T-helper 9 cell (primary cell): ENCODE measurements at places on chromosomes 7 and 10.

DNA sequence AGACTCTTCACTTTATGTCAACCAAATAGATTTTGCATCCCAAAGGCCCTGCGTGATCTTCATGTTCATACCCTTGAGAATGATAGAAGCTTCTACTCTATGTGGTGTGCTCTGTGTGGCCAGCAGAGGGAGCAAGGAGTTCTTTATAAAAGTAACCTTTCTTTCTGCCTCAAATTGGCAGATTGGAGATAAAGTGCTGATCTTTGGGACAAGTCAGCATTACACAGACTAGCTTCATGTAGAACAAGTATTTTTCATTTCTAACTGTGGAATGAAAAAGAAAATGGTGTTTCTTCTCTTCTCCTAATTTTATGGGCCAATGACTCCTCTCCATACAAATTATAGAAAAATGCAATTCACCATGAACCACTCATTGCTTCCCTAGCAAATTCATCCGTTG lies 1214.1 kb downstream of the SORCS1 start:
- no peak for DNase-seq

DNA sequence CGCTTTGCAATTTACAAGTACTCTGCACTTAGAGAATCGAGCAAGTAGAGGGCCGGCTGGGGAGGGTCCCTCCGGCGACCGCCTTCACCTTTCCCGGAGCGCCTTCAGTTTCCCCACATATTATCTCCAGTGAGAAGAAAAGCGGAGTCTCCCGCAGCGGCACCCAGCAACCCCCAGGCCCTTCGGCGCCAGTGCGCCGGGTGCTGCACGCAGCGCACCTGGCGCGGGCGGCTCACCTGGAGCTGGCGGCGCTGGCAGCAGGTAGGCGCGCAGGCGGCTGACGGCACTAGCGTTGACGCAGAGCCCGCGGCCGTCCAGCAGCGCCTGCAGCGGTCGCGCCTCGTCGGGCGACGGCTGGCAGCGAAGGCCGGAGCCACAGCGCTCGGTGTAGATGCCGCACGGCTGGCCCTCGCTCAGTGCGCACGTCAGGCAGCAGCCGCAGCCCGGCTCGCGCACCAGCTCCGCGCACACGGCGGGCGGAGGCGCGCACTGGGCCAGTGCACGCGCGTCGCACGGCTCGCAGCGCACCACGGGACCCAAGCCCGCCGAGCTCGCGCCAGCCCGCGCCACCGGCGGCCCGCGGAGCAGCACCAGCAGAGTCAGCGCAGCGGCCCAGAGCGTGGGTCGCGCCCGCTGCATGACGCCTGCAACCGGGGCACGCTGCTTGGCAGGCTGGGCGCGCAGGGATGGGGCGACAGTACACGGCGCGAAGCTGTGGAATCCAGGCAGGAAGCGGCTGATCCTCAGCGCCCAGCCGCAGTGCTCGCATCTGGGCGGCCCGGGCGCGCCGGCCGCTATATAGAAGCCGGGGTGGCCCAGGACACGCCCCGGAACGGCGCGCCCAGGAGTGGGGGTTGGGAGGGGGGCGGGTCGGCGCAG lies at the start of gene IGFBP3:
Gene IGFBP3, minus strand, starts transcription at position 771 of the 879 bp plus-strand sequence. Its CDS starts 132 bp downstream, at position 639.
- DNase-seq, result no peak

GRCh38 chr10:64116707-64117106 lies 595.5 kb downstream of the REEP3 start:
- DNase-seq, result no peak

DNA sequence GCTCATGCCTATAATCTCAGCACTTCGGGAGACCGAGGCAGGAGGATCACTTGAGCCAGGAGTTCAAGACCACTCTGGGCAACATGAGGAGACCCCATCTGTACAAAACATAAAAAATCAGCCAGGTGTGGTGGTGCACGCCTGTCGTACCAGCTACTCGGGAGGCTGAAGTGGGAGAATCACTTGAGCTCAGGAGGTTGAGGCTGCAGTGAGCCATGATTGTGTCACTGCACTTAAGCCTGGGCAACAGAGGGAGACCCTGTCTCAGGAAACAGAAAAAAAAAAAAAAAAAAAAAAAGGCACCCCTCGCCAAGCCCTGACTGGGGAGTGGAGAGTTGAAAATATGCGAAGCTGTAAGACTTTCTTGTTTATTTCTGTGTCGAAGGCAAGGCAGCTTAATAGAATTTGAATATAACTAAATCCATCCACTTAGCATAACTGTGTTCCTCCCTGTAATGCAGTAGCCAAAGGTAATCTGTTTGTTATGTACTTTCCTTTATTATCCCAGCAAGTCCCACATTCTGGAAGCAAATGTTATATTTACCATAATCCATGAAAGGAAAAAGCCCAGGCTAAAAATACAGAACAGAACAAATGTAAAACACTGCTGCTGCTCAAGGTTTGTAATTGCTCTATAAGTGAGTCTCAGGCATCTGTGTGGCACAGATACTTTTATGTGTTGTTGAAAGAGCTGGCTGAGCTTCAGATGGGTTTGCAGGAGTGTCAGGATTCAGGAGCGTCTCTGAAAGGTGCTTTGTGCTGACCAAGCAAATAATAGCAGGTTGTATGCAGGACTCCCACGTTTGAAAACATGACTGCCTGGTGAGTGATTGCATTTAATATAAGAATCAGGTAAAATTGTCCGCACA lies 127.2 kb downstream of the CELF2 start:
- no peak for DNase-seq

- DNase-seq, result no peak
Measured at GRCh38 chr7:46714904-46715303, 793.8 kb upstream of the IGFBP3 start.

DNA sequence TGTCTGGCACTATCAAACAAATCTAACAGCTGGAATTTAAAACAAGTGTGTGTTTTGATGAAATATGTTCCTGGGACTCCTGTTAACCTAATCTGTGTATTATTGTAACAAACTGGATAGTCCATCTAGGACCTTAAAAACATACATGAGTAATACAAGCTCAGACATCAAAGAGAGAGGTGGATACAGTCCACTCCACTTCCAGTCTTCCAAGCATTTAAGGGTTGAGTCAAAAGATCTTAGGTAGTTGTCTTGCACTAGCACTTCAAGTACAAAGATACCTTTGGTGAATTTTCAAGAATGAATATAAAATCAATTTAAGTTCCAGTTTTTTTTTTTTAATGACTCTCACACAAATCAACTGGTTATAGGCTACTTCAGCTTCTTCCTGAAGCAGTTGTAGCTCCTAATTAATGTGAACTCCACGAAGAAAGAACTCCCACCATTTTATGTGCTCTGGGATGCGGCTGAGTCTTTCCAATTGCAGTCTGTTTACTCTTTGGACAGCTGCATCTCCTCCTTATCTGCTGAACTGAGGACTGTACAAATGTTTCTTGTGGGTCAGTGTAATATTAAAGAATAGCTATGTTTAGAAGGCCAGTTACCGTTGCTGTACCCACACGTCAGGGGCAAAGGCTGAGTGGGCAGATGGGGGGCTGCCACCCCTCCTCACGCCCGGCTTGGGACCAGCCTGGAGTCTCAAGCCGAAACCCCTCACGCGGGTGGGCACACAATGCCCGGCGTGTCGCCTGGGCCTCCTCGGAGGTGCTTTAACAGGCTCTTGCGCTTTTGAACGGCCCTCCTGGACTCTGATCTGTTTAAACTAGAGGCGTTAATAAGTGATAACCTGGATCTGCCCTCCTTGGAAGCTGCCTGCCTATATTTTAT lies 2.9 kb upstream of the IGF2BP3 start:
- DNase-seq, result no peak

DNA sequence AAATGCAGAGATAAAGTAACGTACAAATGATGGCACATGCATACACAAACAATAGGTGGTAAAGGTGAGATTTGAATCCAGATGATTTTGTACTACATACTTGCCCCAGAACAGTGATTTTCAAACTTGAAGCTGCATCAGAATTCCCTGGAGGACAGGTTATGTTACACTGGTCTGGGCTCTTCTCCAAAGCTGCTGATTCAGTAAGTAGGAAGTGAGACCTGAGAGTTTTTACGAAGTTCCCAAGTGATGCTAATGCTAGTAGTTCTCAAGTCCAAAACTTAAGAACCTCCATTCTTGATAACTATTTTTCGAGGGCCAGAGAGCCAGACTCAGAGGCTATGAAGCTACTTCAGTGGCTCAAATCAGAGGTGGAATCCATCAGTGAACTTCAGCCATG lies 159.0 kb upstream of the POM121L12 start:
- no peak for DNase-seq
